ENCODE measurements at places on chromosomes 16 and 17.

GRCh38 chr16:78677181-78677731, 577.8 kb downstream of the WWOX start:
- no peak for DNase-seq

DNA sequence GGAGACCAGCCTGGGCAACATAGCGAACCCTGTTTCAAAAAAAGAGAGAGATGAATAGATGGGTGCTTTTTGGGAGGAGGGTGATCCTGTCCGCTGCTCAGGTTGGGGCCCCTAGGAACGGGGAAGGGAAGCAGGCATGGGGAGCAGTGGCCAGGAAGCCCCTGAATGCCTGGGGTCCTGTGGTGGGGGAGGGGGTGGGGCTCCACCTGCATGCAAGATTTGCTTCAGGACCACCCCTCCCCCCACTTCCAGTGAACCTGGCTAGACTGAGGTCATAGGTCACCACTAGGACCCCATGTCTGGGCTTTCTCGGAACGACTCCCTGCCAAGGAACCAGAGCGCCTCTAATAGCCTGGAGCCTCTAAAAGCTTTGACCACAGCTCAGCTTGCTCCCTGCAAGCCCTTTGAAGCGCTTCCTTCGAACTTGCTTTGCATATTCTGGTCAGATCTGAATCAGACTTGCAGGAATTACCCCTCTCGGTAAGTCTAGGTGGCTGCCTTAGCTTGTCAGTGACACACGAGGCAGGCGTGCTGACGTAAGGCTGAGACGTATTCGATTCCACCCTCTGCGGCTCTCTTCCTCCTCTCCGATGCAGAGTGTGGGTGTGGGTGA, 3.7 kb downstream of the SOCS3 start:
- no peak for DNase-seq

GRCh38 chr16:23670137-23670776, 8.4 kb upstream of the PLK1 start:
- DNase-seq = no peak

- no peak for DNase-seq
Measured at GRCh38 chr17:65235284-65235683, 98.1 kb downstream of the RGS9 start.

- no peak for DNase-seq
Measured at GRCh38 chr16:19822533-19822932, 62.1 kb downstream of the GPRC5B start.

DNA sequence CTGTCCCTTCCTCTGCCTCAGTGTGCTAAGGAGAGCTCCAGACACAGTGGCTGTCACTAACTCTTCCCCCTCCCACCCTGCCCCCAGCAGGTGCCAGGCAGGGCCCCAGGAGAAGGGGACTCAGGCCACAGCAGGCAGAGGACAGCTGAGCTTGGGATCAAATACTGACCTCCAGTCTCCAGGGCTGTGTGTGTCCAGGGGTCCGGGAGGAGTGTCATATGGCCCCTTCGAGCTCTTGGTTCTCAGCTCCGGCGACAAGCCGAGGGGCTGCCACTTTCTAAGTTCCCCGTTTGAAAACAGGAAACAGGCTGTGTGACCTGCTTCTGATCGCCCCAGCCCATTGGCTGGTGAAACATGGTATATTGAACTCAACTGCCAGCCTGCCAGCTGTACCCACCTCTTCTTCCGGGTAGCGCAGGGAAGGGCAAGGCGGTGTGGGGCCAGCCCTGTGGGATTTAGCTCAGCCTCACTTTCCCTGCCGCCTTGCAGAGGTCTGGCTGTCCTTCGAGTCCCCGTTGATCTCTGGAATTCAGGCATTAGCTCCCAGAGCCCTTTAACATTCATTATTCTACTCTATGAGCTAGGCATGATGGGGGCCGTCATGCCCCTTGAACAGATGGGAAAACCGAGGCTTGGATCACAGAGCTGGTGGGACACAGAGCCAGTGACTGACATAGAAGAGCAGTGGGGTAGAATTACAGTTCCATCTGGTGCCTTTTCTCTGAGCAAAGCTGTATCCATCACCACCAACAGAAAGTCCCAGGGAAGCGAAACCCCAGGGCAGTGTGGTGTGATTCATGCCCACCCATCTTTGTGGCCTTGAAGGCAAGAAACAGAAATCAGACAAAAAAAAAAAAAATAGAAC, at the start of gene SNX20:
SNX20 (minus strand) TSS at position 292 of the 865 bp plus-strand sequence. CDS start 3,786 bp downstream, outside the sequence.
- no peak for DNase-seq

DNA sequence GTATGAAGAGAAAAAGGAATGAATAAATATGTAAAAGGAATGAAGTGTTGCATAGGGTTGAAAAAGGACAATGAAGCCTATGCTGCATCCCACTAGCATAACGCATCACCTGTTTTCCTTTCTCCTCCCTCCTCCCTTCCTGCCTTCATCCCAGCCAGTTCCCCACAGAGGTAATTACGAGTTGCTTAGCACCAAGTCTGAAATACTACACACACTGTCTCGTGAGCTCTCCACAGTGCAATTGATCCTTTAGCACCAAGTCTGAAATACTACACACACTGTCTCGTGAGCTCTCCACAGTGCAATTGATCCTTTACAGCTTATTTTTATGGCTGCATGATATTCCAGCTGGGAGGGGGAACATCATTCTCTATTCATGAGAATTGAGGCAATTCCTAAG, 1.1 kb upstream of the DRC7 start:
- DNase-seq = no peak

GRCh38 chr16:19717314-19717713, 713 bp downstream of the KNOP1 start:
- DNase-seq = no peak

GRCh38 chr17:81436294-81436849, 41.1 kb downstream of the BAHCC1 start:
- DNase-seq = no peak

- DNase-seq = no peak
Measured at GRCh38 chr16:87483481-87483880, 9.3 kb downstream of the ZCCHC14 start.

GRCh38 chr17:74410001-74410443, 21.9 kb upstream of the GPRC5C start:
- DNase-seq = no peak

DNA sequence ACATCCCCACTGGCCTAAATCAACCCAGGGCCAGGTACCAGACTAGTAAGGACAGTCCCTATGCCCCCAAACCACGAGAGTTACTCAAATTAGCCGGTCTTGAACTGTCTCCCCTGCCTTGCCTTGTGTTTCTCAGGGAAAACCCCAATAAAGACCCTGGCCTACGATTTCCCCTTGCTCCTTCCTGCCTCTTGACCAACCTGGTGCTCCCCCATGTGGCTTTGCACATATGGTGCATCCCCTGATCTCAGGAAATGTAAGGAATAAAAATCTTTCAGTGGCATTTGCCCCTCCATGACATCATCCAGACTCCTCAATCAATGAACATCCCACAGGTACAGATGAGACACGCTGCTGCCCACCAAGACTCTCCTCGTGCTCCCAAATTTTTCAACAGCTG, 87.9 kb downstream of the ZNF18 start:
- DNase-seq = no peak

DNA sequence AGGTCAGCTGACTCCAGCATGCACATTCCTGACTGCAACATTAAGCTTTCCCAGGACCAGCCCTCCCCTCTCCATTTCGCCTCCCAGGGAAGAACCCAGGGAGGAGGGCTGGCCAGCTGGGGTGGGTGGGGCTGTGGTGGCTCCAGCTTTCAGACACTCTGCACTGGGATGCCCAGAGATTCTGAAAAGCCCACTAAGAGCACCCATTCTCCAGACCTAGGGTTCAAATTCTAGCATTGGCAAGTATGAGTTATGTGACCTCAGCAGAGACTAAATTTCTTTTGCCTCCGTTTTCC, 7.8 kb downstream of the DLX3 start:
- DNase-seq = no peak

GRCh38 chr17:78168242-78168902, at the start of gene SYNGR2:
Gene SYNGR2 (plus strand): TSS chr17:78168581. CDS start chr17:78168617, 36 bp downstream.
- DNase-seq = peak; percentile 61

DNA sequence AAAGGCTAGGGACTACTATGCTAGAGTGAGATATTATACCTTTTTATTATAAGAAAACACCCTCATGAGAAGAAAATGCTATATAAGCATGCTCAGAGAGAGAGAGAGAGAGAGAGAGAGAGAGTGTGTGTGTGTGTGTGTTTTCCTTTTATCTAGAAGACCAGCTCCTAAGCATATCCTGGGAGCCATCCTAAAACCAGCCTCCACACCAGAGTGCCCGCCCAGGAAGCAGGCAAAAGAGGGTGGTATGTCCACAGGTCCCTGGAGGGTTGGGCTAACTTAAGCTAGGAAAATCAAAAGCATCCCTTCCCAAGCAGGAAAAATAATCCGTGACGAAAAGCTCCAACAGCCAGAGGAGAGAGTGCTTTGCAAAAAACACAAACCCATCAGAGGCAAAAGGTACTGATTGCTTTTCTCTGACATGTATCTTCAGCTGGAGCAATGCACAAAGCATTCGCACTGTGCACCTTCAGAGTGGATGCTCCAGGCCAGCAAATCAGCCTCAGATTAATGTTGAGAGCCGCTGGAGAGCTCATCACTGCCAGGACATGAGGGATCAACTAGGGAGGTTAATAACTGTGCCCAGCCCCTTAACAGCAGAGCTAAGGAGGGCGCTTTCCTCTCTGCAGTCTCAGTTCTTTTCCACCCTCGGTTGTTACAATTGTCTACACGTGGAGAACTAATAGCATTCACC, 125.1 kb downstream of the SLC39A11 start:
- DNase-seq = no peak

- DNase-seq = no peak
Measured at GRCh38 chr16:81604960-81605383, 160.4 kb downstream of the CMIP start.

GRCh38 chr16:5381481-5381880, 283.9 kb upstream of the EEF2KMT start:
- no peak for DNase-seq

GRCh38 chr17:58452738-58453137, 35.4 kb upstream of the RNF43 start:
- no peak for DNase-seq

- DNase-seq = no peak
Measured at GRCh38 chr17:17387017-17387497, 83.9 kb downstream of the NT5M start.

DNA sequence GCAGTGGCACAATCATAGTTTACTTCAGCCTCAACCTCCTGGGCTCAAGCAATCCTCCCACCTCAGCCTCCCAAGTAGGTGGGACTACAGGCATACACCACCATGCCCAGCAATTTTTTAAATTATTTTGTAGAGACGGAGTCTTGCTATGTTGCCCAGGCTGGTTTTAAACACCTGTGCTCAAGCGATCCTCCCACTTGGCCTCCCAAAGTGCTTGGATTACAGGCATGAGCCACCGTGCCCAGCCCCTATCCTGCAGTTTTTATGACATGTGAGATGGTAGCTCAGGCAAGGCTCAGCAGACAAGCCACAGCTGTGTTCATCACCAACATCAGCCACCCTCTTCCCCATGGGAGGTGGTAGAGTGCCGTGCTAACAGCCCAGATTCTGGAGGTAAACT, 46.2 kb upstream of the TNRC6A start:
- no peak for DNase-seq

DNA sequence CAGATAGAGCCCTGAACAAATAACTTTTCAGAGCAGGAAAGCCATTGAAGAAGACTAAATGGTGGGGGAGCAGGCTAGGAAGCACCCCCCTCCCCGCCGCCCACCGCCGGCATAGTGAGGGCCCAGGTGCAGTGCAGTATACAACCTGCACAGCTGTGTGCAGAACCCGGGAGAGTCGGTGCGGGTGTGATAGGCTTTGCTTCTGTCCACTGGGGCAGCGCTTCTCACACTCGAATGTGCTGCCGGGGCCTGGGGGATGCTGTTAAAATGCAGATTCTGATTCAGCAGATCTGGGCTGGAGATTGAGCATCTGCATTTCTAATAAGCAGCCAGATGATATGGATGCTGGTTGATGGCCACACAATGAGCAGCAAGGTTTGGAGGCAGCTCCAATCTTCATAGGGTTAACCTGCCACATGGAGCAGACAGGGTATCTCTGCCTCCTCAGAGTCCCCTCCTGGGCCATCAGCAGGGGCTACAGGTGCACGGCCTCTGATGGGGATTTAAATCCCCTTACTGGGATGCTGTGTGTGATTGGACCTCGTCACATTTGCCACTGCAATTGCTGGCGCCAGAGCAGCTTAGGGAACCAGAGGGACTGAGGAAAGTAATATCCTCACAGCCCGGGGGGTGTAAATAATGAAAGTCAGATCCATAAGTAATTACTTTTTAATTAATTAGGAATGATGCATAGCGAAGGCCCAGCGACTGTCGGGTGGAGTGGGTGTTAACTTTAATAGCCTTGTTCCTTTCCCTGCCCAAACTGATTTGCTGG, 172.0 kb upstream of the RPL38 start:
- DNase-seq = no peak

- DNase-seq = no peak
Measured at GRCh38 chr16:86395477-86395876, 114.8 kb upstream of the FOXF1 start.

DNA sequence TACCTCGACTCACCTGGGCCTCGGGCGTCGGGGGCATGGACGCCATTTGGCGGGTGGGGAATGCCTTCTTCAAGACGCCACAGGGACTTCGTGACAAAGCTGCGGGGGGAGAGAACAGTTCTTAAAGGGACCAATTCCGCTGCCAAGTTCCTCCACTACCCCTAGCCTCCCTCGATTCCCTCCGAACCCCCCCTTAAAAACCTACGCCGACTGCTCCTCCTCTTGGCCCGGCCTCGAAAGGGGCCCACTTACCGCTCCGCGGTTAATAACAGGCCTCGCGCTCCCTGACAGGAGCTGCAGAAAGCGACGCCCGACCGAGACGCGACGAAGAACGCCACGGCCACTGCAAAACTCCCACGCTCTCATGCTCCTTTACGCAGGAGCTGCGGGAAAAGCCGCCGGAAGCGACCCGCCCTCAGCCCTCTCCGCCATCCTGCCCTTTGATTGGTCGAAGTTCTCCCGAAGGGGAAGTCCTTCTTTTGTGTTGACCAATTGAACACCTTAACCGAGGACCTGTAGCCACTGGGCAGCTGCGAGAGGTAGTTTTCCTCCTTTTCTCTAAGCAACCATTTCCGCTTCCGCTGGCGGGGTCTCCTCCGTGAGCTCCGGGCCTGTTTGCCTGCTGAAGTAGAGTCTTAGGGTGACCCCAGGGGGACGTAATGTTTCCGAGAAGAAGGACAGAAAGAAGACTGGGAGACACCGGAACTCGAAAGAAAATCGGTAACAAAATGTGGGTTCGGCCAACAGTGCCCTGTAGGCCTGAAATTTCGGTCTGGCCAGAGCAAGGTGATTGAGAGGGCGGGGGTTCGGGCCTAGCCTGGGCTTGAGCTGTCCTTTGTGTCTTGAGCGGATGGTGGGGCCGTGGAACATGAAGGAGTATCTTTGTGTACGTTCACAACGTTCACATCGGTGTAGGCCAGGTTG, at the start of the genes NAA60 and ZNF597:
NAA60 (plus strand) TSS at position 573 of the 924 bp plus-strand sequence. CDS start 32,548 bp downstream, outside the sequence.
ZNF597 (minus strand) TSS at position 397 of the 924 bp plus-strand sequence; CDS start at position 46, 351 bp downstream.
- DNase-seq = peak; percentile 79

GRCh38 chr17:59365383-59365981, 34.0 kb downstream of the YPEL2 start:
- DNase-seq = no peak

- DNase-seq = peak; percentile 63
Measured at GRCh38 chr16:79601931-79602627, 1.5 kb upstream of the MAF start.

DNA sequence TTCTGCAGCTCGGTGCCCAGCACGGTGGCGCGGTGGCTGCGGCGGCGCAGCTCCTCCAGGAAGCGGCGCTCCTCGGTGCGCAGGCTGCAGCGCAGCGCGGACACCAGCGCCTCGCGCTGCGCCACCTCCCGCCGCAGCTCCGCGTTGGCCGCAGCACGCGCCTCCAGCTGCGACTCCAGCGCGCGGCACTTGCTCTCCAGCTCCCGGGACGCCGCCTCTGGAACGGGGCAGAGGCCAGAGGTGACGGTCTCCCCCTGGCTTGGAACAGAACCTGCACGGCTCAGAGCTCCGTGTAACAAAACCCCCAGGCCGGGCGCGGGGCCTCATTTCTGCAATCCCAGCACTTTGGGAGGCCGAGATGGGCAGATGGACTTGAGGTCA, 13.2 kb upstream of the CLUH start:
- no peak for DNase-seq
